ENCODE measurements at places on chromosomes 16 and 17.

- no peak for DNase-seq
Measured at GRCh38 chr16:76797457-76797856, 393.5 kb upstream of the MON1B start.

DNA sequence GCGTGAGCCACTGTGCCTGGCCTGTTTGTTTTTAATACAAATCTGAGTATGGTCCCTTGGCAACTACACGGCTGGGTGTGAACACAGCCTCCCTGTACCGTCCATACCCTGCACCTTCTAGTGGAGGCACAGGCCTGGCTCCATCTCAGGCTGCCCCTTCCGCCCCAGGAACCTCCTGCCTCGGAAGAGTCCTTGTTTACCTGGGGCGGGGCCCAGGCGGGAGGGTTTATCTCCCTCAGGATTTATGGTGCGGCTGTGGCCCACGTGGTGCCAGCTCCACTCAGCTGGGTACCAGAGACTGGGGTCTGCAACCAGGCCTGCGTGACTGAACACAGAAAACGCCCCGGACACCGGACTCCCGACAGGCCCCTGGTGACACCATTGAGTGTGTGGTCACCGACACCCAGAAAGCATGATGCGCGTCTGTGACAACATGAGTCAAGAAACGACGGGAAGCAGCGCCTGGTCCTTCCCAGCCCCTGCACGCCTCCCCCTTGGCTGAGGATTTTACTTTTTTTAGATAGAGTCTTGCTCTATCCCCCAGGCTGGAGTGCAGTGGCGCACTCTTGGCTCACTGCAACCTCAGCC, 19.0 kb downstream of the UNKL start:
- no peak for DNase-seq

DNA sequence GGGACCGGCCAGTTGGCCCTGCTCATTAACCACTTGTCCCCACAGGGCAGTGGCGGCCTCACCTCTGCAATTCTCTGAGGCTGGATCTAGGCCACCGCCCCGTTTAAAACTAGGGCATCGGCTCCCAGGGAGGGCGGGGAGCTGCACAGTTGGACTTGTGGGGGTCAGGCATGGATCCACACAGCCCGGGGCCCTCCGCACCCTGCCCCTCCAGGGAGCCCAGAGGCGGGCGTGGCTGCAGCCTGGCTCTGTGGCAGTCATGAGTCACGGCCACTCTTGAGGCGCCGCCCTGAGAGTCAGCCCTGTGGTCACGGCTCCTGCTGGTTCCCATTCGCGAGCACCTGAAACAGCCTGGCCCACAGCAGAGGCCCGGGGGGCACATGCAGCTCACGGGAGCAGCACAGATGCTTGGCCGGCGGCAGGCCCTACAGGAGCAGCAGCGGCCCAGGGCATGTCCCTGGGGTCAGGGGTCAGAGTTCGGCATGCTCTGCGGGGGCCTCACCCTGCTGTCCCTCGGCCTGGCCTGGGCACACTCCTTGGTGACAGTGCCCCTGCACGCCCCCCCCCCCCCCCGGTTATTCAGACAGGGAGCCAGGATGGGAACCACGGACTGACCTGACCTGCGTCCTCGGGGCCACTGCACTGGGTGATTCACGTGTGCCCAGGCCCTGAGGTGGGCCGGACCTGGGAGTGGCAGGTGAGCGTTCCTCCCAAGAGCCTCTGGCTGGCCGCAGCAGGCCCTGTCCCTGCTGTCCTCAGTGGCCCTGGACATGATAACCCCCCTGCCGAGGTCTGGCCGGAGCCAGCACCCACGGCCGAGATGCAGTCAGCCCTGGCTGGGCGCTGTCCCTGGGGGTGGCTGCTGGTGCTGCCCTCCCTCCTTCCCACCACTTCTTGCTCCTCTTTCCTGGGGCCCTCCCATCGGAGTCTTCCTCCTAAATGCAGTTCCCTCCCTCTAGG, 8.2 kb downstream of the CAPN15 start:
- DNase-seq: no peak

GRCh38 chr16:87847467-87847784, 21.9 kb downstream of the SLC7A5 start:
- DNase-seq: no peak

GRCh38 chr16:66930189-66930588, 4.0 kb downstream of the CIAO2B start:
- DNase-seq: no peak

GRCh38 chr16:84498859-84499620, 5.4 kb downstream of the MEAK7 start:
- DNase-seq: no peak

- DNase-seq: no peak
Measured at GRCh38 chr17:3636908-3637373, 381 bp downstream of the CTNS start.

DNA sequence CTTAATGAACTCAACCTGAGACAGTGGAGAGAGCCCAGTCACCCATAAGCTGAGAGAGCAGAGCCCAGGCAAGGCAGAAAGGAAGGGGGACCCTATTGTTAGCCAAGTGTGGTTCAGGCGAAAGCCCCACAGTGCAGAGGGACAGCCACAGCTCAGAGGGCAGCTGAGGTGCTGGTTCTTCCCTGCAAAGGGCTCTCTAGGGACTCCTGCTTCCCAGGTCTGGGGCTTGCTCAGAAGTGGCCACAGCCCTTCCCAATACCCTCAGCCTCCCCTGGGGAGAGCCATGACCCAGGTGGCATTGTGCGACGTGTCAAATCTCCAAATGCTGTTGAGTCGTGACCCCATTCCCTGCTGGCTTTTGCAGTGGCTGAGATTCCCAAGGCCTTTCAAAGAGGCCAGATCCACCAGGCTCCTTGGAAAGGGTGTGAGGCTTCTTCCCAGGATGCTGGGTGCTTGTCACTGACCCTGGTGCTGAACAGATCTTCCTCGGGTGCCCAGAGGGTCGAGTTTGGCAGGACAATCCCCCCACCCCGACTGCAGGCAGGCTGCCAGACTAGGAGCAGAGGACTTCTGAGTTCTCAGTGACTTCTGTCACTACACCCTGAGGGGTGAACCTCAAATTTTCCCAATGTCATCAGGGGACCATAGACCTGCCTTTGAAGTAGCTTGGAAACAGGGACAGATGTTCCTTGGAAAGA, 2.5 kb upstream of the CCL17 start:
- DNase-seq: no peak

GRCh38 chr16:55045329-55045728, 114.7 kb downstream of the IRX5 start:
- no peak for DNase-seq

DNA sequence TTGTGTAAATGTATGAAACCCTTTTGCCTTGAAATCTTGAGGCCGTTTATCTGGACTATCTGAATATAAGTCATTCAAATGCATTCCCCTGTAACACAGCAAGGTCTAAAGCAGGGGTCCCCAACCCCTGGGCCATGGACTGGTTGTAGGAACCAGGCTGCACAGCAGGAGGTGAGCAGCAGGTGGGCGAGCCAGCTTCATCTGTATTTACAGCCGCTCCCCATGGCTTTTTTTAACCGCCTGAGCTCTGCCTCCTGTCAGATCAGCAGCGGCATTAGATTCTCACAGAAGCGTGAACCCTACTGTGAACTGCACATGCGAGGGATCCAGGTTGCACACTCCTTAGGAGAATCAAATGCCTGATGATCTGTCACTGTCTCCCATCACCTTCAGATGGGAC, 24.1 kb downstream of the DNAH3 start:
- no peak for DNase-seq

- DNase-seq: no peak
Measured at GRCh38 chr16:3488801-3489200, 6.5 kb downstream of the C16orf90 start.

DNA sequence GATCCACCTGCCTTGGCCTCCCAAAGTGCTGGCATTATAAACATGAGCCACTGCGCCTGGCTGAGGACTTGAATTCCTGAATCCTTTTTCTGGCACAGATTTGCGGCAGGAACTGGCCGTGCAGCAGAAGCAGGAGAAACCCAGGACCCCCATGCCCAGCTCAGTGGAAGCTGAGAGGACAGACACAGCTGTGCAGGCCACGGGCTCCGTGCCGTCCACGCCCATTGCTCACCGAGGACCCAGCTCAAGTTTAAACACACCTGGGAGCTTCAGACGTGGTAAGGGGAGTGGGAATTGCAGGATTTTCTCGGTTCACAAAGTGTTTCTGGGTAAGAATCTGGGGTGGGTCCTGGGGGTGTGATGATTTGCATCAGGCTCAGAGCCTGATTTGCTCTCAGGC, 41.0 kb downstream of the NDE1 start:
- no peak for DNase-seq

GRCh38 chr17:32627239-32627996, 140.6 kb downstream of the CDK5R1 start:
- DNase-seq: no peak

DNA sequence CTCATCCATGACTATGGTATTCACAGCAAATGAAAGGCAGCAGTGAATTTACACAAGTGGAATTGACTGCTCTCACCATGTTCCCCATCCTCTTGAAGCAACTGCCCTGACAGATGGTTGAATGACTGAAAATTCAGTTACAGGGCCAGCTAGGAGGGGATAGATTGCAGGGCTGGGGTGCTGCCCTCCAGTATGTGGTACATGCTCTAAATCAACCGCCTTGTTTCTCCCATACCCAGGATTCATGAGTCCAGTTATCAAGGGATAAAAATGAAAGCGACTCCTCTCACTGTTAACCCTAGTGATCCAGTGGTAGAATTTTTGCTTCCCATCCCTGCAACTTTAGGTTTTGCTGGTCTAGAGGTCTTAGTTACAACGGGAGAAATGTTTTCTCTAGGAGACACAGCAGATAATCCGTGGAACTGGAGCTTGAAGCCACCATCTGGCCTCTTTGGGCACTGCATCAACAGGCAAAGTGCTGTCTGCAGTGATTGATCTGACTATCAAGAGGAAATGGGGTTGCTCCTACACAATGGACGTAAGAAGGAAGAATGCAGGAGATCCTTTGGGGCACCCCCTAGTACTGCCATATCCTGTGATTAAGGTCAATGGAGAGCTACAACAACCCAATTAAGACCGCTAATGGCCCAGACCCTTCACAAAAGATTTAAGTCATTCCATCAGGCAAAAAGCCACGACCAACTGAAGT, 32.0 kb downstream of the SCPEP1 start:
- peak; percentile 90 for DNase-seq

DNA sequence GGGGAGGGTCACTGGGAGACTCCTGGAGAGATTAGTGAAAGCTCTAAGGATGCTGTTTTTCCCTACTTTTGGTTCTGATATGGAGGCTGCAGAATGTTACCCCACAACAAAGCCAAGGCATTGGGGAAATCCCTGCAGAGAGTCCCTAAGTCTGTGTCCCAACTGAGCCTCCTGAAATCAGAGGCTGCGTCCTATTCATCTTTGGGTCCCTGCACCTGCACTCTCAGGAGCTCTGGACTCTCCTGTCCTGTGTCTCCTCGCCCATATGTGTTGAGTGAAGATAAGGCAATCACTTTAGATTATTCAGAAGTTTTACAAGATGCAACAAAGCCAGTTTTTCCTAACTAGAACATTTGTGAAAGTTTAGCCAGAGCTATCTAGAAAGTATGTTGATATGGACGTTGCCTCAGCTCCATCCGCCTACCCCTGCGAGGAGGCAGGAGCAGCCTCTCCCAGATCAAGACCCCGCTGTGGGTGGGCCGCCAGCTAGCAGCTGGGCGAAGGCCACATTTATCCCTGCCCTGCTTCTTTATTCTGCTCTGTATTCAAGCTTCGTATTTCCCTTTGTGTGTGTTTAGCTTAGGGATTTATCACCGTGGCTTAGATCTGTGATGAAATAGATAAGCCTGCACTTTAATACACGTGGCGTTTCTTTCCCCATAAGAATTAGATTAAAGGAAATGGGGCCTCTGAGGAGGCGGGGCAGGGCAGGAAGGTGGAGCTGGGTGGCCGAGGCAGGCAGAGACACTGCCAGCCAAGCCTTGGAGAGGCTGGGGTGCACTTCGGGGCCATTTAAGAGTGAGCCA, 37.4 kb downstream of the SHISA6 start:
- no peak for DNase-seq

DNA sequence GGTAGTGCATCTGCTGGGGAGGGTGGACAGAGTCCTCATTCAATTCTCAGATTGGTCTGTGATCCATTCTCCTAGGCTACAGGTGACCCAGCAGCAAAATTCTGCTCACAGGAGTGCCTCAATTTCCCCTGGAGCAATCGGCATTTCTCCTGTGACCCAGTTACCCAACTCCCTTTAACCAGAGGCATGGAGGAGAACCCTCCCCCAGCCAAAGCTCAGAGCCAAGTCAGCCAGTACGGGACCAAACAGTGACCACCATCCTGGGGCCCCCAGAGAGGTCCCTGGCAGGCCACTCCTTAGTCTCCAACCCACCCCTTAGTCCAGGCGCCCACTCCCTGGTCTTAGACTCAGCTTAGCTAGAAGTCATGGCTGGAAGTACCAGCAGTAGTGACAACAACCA, 75.6 kb downstream of the DYNLRB2 start:
- no peak for DNase-seq

- DNase-seq: no peak
Measured at GRCh38 chr17:61235001-61235826, 164.4 kb upstream of the TBX2 start.

- DNase-seq: no peak
Measured at GRCh38 chr17:63181856-63182255, 215.8 kb downstream of the TANC2 start.

GRCh38 chr17:1629504-1630310, 1.1 kb upstream of the SLC43A2 start:
- no peak for DNase-seq

- DNase-seq: no peak
Measured at GRCh38 chr17:57948169-57948554, 7.0 kb downstream of the CUEDC1 start.

DNA sequence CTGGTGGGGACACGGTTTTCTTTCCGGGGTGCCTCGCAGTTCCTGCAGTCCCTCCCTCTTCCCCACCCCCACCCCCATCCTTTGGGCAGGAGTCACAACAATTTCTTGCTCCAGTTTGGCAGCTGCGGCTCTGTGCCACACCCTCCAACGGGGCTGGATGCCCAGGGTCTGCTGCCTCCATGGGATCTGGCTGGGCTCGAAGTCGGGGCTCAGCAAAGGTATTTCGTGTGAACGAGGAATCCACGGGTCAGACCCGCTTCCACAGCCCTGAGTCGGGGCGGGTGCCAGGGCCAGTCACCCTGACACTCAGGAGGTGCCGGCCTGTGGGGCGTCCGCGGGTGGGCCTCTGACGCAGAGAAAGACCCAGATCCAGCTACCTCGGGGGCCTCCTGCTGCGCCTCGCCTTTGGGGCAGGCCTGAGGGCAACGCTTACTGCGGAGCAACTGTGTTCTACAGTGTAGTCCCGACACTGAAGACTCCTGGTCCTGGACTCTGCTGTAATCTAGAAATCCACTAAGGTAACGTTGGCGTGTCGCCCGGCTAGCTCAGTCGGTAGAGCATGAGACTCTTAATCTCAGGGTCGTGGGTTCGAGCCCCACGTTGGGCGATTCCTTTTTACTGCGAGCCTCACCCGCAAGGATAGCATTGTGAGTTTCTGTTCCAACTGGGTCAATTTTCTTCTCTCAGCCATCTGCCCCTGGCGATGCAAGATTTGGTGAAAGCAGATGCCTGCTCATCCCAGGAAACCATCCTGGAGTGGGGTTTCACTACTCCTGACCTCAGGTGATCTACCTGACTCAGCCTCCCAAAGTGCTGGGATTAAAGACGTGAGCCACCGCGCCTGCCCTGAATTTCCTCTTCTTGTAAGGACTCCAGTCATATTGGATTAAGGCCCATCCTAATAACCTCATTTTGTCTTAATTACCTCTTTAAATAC, 12.6 kb upstream of the OR1F1 start:
- no peak for DNase-seq

- DNase-seq: no peak
Measured at GRCh38 chr16:19329932-19330331, 44.4 kb downstream of the CLEC19A start.

GRCh38 chr16:86088287-86088686, 189.3 kb downstream of the IRF8 start:
- DNase-seq: peak; percentile 13

All from lower leg skin (tissue), 4 donors.